ENCODE measurements at places on chromosomes 7 and 10.

DNA sequence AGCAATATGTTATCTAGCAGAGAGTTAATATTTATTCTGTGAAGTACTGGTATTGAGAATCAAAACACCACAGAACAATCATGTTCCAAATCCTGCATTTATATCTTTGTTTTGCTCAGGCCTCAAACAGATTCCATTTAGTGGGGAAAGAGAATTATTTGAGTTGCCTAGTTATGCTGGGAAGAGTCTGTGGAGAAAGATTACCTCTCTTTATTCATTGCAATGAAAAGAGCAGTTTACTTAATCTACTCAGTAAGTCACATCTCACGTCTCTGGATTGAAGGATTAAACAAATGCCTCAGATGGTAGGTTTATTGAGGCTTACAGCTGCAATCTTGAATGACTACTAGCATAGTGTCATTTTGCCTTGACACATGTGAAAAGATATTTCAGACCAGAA is 76.4 kb downstream of the RUNDC3B start:
- H3K4me1 ChIP-seq: peaks cover 10% of the 10 kb centered on the region
- no peak overlapping the region for H3K27ac ChIP-seq
- no peak overlapping the region for H3K4me3 ChIP-seq
- no peak for DNase-seq

DNA sequence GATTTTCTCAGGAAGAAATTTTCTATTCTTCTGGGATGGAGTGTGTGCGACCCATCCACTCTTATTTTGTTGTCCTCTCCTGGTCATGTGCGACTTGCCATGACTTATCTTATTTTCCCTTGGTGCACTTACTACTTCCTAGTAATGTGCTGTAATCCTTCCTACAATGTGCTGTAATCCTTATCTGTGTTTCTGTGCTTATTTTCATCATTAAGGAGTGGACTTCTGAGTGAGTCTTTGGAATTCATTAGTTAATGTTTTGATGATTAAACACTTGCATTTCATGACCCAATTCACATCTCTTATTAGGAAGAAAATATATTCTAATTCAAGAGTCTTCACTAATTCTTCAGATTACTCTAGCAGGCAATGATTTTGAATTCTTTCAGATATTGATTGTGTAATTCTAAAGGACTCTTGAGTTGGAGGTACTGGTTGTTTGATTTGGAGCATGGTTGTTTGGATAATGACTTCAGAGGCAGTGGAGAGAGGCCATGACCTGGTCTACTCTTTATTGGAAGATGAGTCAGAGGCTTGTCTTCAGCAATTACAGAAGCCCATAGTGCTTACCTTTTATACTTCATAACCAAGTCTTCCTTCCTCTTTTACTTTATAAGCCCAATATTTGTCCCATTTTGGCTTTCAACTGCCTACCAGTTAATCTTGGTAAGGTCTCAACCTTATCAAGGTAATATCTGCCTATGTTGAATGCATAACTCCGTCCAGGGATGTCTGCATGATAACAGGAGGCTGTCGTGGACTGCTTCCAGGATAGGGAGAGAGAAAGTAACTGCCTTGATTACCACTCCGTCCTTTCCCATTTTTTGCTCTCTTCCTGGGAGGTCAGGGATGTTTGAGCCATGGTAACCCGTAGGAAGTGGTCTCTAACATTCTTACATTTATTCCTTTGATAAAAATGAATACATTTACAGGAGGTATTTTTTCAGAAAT is 278.3 kb upstream of the SP8 start:
- H3K27ac ChIP-seq: peak overlapping the region; percentile 4
- H3K27me3 ChIP-seq: no peaks in the 10 kb centered on the region
- DNase-seq: no peak
- H3K36me3 ChIP-seq: no peaks in the 10 kb centered on the region
- no peak overlapping the region for H3K4me3 ChIP-seq
- H3K4me1 ChIP-seq: peaks cover 17% of the 10 kb centered on the region

DNA sequence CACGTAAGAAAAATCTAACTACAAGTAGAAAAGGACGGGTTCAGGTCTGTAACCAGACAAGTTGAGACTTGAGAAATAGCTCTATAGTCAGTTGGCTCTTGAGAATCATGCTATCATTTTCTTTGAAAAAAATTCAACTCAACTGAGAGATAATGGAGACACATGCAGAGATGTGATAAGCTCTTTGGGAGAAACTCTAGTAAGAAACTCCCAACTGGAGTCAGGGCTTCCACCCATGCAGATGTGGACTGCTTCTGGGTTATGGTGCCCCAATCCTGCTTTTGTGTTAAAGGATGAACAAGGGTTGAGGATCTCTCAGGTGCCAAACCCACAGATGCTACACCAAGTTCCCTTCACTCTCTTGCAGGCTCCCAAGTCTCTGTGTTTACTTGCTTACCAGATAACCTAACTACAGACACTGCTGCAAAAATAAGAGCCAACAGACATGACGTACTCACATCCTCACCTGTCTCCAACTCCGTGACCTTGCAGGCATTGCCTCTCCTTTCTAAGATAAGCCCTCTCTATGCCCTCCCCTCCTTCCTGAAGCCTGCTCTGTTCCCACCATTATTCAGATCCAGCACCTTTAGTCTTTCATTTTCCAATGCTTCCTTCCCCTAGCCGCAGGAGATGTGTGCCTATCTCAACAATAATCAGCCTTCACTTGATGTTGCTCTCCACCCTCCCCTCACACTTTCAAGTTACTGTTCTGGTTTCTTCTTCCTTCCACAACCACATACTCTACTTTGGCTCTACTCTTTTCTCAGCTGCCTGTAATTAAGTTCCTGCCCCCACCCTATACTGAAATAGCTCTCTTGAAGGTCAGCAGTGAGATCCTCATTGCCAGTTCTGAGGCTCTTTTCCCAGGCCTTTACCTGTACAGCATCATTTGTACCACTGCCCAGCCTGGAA is 130.0 kb downstream of the ICA1 start:
- H3K36me3 ChIP-seq: no peaks in the 10 kb centered on the region
- H3K27me3 ChIP-seq: no peaks in the 10 kb centered on the region
- H3K4me1 ChIP-seq: no peaks in the 10 kb centered on the region
- no peak for DNase-seq
- no peak overlapping the region for H3K4me3 ChIP-seq
- H3K27ac ChIP-seq: no peak overlapping the region

- H3K27me3 ChIP-seq: no peaks in the 10 kb centered on the region
- H3K27ac ChIP-seq: no peak overlapping the region
- no peak for DNase-seq
- H3K36me3 ChIP-seq: no peaks in the 10 kb centered on the region
- H3K4me1 ChIP-seq: no peaks in the 10 kb centered on the region
- no peak overlapping the region for H3K4me3 ChIP-seq
Measured at GRCh38 chr7:344608-344994, 54.6 kb downstream of the FOXL3 start.

DNA sequence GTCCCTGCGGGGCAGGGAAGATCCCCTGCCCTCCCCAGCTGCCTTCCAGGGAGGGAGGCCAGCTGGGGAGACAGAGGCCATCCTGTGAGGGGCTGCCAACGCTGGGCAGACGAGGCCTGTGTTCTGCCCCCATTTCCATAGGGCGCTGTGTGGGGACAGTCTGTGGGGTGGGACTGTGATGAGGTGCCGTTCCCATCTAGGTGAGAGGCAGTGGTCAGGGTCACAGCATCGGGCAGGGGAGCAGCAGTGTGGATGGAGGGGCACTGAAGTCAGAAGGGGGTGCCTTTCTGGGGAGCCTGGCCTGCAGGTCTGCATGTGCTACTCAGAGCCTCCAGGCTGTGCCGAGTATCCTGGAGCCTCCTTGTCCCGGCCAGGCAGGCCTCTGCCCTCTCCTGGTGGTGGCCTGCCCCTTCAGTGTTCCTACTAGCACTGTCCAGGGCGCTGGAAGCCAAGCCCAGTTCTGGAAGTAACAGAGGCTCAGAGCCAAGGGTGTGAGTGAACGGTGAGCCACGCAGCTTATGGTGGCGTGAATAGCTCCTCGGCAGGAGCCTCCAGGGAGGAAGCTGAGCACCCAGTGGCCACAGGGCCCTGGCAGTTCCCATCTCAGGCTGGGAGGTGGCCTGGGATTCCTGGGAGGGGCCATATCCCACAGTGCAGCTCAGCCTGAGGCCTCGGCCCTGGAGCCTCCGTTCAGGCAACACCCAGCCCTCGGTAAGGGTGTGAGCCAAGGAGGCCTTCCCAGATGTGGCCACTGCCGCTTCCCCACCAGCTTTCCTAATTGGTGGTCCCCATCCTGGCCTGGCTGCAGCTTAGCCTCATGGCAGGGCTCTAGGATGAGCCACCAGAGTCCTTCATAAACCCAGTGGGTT is 23.3 kb upstream of the CSGALNACT2 start:
- no peaks in the 10 kb centered on the region for H3K36me3 ChIP-seq
- H3K4me1 ChIP-seq: peaks cover 5% of the 10 kb centered on the region
- H3K27ac ChIP-seq: no peak overlapping the region
- no peak overlapping the region for H3K4me3 ChIP-seq

- no peak for DNase-seq
- no peak overlapping the region for H3K27ac ChIP-seq
- no peaks in the 10 kb centered on the region for H3K36me3 ChIP-seq
- no peaks in the 10 kb centered on the region for H3K27me3 ChIP-seq
- H3K4me1 ChIP-seq: no peaks in the 10 kb centered on the region
Measured at GRCh38 chr10:132099389-132100090, 33.8 kb downstream of the JAKMIP3 start.

GRCh38 chr10:97676770-97677581 is 10.1 kb downstream of the AVPI1 start:
- H3K36me3 ChIP-seq: peaks cover 92% of the 10 kb centered on the region
- DNase-seq: no peak
- peak overlapping the region; percentile 19 for H3K27ac ChIP-seq
- no peak overlapping the region for H3K4me3 ChIP-seq
- H3K4me1 ChIP-seq: peaks cover 5% of the 10 kb centered on the region

Data from RWPE2 (cell line).